Astrocyte of the spinal cord (primary cell): ENCODE measurements at places on chromosomes 11 and 22.
A peak's percentile ranks its signal among the peaks of the same experiment; 100 is the strongest.

- peak; percentile 66 for DNase-seq
These were observed at the start of gene ARHGAP42 for GRCh38 chr11:100687054-100687629. Gene ARHGAP42 (plus strand): TSS chr11:100687288. CDS start chr11:100687679, 391 bp downstream.

GRCh38 chr11:12497431-12497830 is 120.1 kb downstream of the PARVA start:
- DNase-seq, result no peak

DNA sequence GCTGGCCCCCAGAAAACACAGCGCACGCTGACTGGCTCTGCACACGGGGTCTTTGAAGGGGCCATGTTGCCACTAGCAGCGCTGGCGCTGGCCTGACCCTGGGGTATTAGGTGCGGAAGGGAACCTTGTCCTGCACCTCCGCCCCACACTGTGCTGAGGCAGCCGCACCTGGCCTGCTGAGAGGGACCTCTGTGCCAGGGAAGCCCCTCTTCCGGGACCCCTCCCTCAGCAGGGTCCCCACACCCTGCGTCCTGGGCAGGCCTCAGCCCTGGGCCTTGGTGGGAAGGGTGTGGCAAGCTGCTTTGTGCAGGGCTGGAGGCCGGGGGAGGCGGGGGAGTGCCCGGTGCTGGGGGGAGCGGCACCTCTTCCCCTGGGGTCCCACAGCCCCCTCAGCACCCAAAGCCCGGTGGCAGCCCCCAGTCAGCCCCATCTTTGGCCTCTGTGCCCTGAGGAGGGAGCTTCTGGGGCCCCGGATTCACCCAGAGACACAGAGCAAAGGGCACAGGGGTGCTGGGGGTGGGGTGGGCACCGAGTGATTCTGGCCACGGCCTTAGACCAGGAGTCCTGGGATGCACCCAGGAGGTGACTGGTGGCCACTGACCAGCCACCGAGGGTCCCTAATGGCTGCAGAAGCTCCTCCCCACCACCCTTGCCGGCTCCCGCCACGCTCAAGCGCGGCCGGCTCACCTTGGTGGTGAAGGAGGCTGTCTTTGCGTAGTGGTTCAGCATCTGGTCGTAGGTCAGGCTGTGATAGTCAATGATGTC is 11.4 kb downstream of the TTLL8 start:
- no peak for DNase-seq

GRCh38 chr22:25682109-25682508 is 59.9 kb upstream of the MYO18B start:
- DNase-seq, result no peak

DNA sequence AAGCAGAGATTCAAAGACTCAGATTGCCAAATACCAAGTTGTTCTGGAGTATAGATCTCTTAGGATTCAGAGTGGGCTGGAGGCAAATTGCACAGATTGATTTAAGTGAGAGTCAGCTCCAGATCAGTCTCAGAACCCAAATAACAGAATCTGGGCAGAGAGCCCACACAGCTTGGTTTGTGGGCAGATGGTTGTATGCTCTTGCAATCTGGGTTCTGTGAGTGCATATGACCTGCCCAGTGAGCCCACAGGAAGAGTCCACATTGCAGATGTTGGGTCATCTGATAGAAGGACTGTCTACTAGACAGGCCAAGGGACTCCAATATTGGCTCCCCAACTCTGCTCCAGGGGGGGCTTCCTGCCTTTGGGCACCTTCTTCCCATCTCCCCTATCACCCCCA is 65.9 kb downstream of the ADAMTS15 start:
- DNase-seq, result peak; percentile 70
